ENCODE measurements at places on chromosomes 12 and 14.

- no peak for DNase-seq
Observed at GRCh38 chr12:45934956-45935355, 55.4 kb downstream of the SCAF11 start.

DNA sequence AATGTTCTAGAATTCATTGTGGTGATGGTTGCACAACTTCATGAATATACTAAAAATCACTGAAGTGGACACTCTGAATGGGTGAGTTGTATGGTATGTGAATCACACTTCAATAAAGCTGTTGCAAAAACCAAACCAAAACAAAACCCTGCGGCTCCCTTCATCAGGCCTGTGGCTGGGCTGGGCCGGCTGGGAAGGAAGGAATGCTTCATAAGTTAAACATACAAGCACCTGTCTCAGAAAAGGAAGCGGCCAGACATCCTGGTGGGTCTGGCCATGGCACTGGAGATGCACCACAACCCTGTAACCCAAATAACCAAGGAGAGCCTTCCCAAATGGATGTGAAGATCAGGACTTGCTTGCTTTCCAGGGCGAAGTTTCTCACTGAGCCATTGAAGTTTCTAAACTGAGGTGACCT, 34.9 kb downstream of the TTC7B start:
- DNase-seq: no peak

DNA sequence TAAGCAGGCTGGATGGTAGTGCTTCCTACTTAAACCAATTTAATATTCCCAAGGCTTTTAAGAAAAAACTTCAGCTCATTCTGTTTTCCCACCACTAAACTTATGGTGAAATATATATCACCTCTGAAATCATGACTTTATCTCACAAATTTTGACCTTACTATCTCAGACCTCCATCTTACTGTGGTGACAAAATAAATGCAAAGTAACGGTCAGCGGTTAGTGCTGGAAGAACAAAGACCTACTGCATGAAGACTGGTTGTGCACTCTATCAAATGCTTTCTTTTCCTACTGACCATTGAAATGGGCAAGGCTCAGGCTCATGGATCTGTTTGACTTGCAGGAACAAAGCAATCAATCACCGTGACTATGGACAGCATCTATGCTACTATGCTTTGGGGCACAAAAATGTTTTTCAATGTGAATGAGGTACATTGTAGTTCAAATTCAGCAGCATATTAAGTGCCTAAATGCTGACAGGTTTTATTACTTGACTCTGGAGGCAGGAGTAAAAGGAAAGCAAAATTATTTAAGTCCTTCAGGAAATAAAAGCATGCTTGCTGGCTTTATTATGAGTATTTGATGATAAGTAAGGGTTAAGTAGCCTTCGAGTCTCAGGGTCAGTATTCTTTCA, 43.1 kb upstream of the GTF2A1 start:
- no peak for DNase-seq

- DNase-seq: no peak
Observed at GRCh38 chr12:132227782-132228475, 83.7 kb downstream of the NOC4L start.

GRCh38 chr14:98350213-98350612, 921.8 kb downstream of the BCL11B start:
- DNase-seq: no peak

DNA sequence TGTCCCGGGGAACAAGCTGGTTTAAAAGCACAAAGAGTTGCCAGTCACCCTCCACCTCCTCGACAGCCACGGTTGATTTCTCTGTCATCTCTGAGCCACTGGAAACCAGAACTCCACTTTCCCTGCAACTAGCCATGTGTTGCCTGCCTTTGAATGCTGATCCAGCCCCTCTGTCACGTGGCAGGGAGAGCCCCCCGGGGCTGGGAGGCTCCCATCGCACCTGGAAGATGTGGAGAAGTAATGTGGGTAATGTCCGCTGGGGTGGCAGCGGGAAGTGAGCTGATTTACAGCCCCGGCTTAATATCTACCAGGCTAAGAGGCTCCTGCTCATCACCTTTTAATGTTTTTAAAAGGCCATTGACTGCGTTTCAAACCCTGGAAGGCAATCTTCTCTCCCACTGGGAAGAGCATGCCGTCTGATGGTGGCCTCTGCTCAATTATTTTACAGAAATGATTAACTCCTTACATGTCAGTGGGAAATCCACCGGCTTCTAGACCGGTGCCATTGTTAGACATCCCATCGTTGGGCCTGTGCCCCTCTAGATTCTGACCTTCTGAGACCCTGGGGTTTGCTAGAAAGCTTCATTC, 7.4 kb downstream of the PRIMA1 start:
- DNase-seq: no peak

- DNase-seq: no peak
Observed at GRCh38 chr12:108531929-108532848, 17.1 kb downstream of the FICD start.

GRCh38 chr12:8844665-8845064, 22.2 kb downstream of the A2ML1 start:
- DNase-seq: no peak

- no peak for DNase-seq
Observed at GRCh38 chr14:105060751-105061427, 4.3 kb downstream of the GPR132 start.

GRCh38 chr12:45547132-45547531, 182.4 kb upstream of the ARID2 start:
- no peak for DNase-seq

DNA sequence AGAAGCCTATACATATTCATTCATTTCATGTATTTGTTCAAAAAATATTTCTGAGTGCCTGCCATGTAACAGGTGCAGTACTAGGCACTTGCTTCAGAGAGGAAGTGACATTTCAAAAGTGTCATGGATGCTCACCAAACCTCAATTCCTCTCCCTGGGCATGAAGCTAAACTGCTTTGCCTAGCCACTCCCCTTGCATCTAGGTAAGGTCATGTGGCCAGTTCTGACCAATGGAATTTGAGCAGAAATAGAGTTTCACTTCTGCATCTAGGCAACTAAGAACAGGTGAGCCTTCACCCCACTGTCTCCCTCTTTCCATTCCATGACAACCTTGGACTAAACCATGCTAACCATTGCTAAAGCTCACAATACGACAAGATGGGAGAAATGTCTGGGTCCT, 27.6 kb downstream of the TC2N start:
- DNase-seq: no peak

GRCh38 chr12:15268309-15268708, 47.1 kb upstream of the RERG start:
- no peak for DNase-seq

- DNase-seq: no peak
Observed at GRCh38 chr12:52405922-52406385, at the start of gene KRT82. Gene KRT82 (minus strand): TSS chr12:52406335. CDS start chr12:52406277, 58 bp downstream.

GRCh38 chr14:68723808-68724268, 69.0 kb downstream of the ZFP36L1 start:
- no peak for DNase-seq

GRCh38 chr14:82341261-82341810, 807.7 kb upstream of the SEL1L start:
- DNase-seq: no peak

GRCh38 chr14:101878211-101878821, 86.1 kb upstream of the DYNC1H1 start:
- no peak for DNase-seq

DNA sequence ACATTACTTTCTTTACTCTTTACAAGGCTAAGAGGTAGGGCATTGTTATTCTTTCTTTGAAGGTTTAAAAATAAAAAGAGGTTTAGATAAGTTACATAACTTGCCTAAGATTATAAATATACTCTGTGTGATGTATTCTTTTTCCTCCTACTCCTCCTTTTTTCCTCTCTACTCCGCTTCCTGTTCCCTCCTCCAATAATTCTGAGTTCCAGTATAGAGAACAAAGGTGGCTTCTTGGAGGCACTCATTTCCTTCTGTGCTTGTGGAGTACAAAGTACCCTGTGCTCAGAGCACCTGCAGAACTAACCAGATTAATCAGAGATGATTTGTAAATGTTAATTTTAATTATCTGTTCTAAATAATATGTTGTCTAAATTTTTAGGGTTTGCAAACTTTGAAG, 11.3 kb downstream of the LRRC9 start:
- DNase-seq: no peak

- DNase-seq: no peak
Observed at GRCh38 chr12:52872644-52873389, 24.0 kb upstream of the KRT78 start.

GRCh38 chr12:47742253-47742825, 16.3 kb downstream of the RAPGEF3 start:
- DNase-seq: peak; percentile 81

DNA sequence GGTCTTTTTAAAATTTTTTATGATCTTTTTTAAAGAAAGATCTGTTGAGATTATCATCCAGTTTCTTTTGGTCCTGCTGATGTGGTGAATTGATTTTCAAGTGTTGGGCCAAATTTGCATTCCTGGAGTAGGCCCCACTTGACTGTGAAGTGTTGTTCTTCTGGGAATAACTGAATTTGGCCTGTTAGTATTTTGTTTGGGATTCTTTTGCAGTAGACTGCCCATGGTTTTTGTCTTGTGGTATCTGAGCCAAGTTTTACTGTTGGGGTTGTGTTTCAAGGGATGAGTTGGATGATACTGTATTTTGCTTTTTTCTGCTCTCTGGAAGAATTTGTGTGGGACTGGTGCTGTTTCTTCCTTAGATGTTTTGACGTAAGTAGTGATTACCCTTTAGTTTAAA, 4.0 kb upstream of the SYCP3 start:
- no peak for DNase-seq

GRCh38 chr12:120536064-120536791, 2.1 kb downstream of the RNF10 start:
- DNase-seq: peak; percentile 42

DNA sequence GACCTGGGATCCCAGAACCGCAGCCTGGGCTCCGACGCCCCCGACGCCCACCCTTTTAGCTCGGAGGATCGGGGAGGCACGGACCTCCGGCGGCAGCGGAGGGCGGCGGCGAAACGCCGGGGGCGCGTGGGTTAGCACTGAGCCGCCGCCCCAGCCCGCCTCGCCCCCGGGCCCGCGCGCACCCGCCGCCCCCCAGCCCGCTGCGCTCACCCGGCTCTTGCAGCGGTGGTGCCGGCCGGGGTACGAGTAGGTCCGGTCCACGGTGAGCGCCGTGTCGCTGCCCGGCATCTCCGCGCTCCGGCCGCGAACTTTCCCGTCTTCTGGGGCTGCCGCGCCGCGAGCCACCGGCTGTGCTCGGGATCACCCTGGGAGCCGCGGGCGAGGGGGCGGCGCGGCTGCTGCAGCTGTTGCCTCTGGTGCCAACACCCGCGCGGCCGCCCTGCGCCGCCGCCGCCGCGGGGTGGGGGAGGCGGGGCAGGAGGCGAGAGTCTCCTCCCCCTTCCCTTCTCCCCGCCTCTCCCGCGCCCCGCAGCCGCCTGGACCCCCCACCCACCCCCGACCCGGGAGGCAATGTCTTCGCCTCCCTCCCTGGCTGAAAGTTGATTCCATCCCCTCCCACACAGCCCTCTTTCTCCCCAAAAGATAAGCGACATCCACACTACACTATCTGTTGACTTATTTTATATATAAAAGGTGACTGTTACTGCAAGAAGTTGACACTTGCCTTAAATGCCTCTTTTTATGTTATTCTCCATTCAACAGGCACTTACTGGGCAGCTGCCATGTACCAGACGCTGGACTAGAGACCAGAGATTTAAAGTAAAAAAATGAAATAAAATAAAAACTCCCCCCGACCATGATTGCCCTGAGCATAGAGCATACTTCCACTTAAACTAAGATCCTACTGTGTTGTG, at the start of gene TMCC3:
TSS of gene TMCC3 (minus strand) at position 415 of the 914 bp plus-strand sequence. CDS start at position 288, 127 bp downstream.
- no peak for DNase-seq

Data from hematopoietic multipotent progenitor cell treated with erythropoietin and hydrocortisone succinate and interleukin-3 and kit ligand, for 15 days (in vitro differentiated cells).